ENCODE measurements at places on chromosomes 6 and 20.
A peak's percentile ranks its signal among the peaks of the same experiment; 100 is the strongest.

DNA sequence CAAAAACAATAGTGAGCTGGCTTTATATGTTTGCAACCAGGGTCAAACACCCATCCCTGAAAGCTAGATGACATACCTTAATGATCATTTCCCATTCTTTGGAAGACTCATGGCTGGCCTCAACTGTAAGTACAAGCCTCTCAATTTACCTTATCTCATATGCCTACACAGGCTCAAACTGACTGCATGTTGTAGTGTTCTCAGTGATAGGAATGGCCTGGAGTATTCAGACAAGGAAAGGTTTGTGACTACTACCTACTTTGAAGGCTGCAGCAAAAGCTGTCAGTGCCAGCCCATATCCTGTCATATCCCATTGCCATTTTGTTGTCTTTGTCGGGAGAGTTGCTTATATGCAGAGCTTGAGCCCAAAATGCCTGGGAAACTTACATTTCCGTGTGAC lies 205.2 kb upstream of the MOCS1 start:
- DNase-seq: no peak

GRCh38 chr6:151445482-151445881 lies 6.4 kb downstream of the RMND1 start:
- no peak for DNase-seq

GRCh38 chr6:121652726-121653623 lies 217.5 kb downstream of the GJA1 start:
- DNase-seq: no peak

GRCh38 chr6:16374461-16375200 lies 136.2 kb downstream of the GMPR start:
- DNase-seq: no peak

- DNase-seq: no peak
These were observed 104.3 kb upstream of the BEND6 start for GRCh38 chr6:56850626-56851025.

DNA sequence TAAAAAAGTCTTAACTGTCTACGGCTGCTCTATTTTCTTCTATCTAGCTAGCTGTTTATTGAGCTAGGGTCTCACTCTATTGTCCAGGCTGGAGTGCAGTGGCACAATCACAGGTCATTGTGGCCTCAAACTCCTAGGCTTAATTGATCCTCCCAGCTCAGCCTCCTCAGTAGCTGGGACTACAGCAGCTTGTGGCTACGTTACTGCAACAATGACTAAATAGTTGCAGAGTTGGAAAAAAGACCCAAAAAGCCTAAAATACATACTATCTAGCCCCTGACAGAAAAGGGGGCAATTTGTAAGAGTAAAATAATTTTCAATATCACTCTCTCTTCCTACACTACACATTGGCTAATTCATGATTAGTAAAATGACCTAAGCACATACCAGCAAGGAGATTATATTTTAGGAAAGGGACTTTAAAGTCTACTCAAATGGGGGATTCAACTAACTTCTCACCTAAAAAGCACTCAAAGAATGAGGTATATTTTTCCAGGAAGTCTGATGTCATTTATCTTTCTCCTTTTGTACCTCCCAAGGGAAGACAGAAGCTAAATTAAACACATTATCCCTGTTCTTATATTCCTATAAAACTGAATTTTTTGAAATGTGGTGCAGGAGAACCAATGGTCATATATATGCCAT lies 82.8 kb downstream of the ZMYND8 start:
- DNase-seq: no peak

GRCh38 chr6:118914598-118914997 lies 20.4 kb downstream of the MCM9 start:
- DNase-seq: no peak

DNA sequence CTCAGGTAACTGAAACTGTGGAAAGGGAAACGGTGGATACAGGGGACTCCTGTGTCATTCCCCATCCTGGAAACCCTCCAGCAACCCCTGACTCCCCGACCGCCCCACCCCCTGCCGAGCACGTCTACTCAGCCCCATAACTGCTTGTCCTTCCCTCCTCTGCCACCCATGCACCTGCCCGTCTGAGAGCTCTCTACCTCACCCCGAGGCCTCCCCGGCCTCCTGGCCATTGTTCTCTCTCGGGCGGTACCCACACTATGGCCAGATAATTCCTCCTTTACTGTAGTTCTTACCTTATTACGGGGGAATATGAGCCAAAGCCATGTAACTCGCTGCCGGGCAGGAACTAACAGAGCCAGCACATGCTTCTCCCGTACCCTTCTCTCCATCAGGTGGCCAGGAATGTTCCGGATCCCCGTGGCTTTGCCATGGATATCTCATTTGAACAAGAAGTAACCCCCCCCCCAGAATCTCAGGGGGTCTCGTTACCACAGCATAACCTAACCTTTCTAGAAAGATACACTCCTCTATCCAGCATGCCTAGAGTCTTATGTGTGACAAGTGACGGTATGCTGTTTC lies 4.8 kb upstream of the IRF4 start:
- DNase-seq: no peak

- DNase-seq: no peak
These were observed 187.7 kb downstream of the GMPR start for GRCh38 chr6:16425881-16426615.

DNA sequence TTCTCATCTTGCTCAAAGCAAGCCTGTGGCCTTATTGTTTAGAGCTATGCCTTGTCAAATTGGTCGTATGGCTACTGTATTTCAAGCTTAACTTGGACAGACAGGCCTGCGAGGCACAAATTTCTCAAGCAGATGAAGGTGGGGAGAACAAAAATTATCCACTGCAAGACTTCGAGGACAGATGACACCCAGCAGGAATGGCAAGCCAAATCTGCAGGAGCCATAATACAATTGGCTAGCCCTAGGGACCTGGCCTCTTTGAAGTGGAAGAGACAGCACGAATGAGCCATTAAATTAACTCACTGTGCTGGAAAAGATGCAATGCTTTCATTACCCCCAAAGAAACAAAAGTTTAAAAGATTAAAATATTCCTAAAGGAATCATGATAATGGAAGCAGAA lies 5.0 kb upstream of the BLOC1S5 start:
- no peak for DNase-seq

DNA sequence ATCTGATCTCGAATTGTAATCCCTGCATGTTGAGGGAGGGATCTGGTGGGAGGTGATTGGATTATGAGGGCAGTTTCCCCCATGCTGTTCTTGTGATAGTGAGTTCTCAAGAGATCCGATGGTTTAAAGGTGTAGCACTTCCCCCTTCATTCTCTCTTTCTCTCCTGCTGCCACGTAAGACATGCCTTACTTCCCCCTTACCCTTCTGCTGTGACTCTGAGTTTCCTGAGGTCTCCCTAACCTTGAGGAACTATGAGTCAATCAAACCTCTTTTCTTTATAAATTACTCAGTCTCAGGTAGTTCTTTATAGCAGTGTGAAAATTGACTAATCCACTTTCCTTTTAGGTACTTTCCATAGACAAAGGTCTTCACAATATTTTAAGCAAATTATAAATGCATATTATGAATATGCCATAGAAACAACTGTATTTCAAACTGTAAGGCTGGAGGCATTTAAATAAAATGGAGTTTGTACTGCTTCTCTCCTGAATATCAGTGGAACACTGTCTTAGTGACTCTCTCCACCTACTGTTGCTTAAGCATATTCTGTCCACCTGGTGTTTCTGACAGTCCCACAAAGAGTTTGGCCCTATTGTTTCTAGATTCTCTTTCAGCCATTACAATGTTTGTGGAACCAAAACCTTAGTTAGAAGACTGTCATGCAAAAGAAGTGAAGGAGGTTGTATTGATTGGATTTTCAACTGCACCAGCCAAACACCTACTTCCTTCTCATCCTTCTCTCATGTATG lies 24.3 kb upstream of the IL17A start:
- no peak for DNase-seq

- no peak for DNase-seq
These were observed 41.0 kb upstream of the RAB23 start for GRCh38 chr6:57262901-57263694.

DNA sequence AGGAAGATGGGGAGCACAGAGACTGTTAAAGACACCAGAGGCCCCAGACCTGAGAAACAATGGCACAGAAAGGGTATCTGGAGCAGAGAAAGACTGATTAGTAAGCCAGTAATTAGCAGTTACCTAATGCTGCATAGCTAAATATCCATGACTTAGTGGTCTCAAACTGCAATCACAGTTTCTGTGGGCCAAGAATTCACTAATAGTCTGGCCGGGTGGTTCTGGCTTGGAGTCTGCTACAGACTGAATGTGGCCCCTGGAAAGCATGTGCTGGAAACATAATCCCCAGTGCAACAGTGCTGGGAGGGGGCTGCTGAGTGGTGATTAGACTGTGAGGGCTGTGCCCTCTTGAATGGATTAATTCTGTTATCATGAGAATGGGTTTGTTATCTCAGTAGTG lies 54.1 kb upstream of the VSX1 start:
- DNase-seq: no peak

GRCh38 chr6:170244721-170245474 lies 46.0 kb downstream of the DLL1 start:
- DNase-seq: peak; percentile 71

DNA sequence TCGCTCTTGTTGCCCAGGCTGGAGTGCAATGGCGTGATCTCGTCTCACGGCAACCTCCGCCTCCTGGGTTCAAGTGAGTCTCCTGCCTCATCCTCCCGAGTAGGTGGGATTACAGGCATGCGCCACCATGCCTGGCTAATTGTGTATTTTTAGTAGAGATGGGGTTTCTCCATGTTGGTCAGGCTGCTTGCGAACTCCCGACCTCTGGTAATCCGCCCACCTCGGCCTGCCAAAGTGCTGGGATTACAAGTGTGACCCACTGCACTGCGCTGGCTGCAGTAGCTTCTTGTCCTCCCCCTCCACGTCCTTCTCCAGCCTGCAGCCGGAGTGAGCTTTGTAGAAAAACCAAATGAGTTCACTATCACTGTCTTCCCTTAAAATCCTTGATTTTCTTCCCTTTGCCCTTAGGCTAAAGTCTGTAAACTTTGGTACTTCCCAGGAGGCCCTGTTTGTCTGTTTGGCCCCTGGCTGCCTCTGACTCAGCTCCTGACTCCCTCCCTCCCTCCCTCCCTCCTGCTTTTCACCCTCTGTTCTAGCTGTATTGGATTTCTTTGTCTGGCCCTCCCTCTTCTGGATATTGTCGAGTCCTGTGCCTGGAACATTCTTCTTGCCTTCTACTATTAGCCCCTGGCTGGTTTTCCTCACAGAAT lies 12.9 kb downstream of the PARD6B start:
- peak; percentile 87 for DNase-seq

GRCh38 chr6:118826096-118826495 lies 67.9 kb upstream of the ASF1A start:
- no peak for DNase-seq

GRCh38 chr6:134352786-134353480 lies 35.0 kb upstream of the SGK1 start:
- DNase-seq: no peak

DNA sequence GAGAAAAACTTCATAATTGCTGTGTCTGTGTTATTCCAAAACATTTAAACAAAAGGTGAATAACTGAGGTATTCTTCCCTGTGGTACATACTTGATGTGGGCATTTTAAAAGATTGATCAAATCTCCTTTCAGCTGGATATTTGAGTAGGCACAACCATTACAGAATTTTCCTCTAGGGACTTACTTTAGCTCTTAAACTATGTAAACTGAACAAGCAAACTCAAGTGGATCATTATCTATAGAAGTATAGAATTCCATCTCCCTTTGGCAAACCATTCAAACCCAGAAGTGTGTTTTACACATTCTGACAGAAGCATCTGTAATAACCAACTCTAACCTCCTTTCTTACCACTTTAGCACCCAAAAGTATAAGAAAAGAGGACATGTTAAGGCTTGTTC lies 241.4 kb downstream of the ESR1 start:
- no peak for DNase-seq

DNA sequence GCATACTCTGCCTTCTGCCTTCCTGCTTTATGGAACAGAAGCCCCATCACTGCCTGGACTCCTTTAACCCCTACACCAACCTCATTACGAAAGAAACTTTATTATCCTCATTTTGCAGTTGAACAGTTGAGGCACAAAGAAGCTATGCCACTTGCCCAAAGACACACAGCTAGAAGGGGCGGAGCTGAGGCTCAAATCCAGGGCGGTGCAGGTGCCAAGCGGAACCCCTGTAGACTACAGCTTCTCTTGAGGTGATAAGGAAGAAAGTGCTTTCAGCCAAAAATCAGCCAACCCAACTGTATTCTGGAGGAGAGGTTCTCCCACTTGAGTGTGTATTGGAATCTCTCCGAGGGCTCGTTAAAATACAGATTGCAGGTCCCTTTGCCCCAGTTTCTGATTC lies 90.5 kb downstream of the PRND start:
- no peak for DNase-seq

GRCh38 chr6:151352410-151353396 lies 38.7 kb downstream of the ZBTB2 start:
- DNase-seq: no peak

DNA sequence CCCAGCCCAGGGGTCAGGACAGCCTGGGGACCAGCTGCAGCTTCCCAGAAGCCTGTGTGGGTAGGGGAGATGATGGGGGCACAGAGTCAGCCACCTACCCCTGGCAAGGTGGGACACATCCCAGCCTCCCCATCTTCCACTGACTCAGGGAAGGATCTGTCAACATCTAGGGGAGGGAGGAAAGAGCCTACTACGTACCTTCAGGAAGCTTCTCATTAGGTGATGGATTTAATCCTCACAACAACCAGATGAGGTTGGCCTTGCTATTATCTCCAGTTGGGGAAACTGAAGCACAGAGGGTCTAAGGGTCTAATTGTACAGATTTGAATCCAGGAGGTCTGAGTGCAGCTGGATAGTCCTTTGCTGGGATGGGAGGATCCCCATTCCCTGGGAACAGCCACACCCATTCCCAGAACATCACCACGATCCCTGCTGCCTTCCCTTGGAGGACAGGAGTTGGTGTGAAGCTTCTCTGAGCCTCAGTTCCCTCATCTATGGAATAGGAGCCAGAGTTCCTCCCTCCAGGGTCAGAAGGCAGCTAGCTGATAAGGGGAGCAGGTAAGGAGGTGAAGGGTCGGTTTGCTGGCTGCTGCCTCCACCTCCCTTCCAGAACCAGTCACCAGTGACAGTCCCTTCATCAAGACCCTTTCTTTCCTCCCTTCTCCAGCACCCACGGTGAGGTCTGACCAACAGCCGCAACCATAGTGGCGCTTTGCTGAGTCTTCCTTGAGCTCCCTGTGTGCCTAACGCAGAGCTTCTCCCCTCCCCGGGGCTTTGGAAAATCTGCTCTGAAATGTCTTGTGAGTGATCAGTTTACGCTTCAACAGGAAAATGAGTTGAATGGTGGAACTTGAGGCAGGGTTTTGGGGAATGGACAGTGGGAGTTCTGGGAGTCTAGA lies 56.8 kb downstream of the CEBPB start:
- no peak for DNase-seq

- DNase-seq: no peak
These were observed 49.7 kb downstream of the PSMB1 start for GRCh38 chr6:170503414-170503761.

GRCh38 chr20:50538276-50538675 lies 28.1 kb downstream of the PTPN1 start:
- DNase-seq: no peak

GRCh38 chr6:90146921-90147649 lies 149.6 kb downstream of the BACH2 start:
- DNase-seq: no peak

- DNase-seq: no peak
These were observed 68.8 kb downstream of the PRL start for GRCh38 chr6:22227824-22228610.

GRCh38 chr20:59772931-59773913 lies 160.2 kb downstream of the SYCP2 start:
- DNase-seq: peak; percentile 62

GRCh38 chr6:25050356-25050755 lies 114.6 kb upstream of the RIPOR2 start:
- no peak for DNase-seq

Measured in posterior vena cava (tissue), 2 donors.